ENCODE measurements at places on chromosomes 13 and 19.

GRCh38 chr19:5547881-5548280, 19.9 kb downstream of the TINCR start:
- no peak for DNase-seq

DNA sequence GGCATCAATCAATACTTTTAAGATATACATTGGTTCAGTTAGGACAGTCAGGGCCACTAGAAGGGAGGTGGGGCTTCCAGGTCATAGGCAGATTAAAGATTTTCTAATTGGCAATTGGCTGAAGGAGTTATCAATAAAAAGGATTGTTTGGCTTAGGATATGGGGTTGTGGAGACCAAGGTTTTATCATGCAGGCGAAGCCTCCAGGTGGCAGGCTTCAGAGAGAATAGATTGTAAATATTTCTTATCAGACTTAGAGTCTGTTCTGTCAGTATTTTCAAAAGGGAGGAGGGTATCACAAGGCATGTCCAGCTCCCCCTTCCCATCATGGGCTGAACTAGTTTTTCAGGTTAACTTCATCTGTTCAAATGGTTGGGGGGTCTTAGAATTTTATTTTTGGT, 77.4 kb upstream of the FARP1 start:
- DNase-seq = no peak

DNA sequence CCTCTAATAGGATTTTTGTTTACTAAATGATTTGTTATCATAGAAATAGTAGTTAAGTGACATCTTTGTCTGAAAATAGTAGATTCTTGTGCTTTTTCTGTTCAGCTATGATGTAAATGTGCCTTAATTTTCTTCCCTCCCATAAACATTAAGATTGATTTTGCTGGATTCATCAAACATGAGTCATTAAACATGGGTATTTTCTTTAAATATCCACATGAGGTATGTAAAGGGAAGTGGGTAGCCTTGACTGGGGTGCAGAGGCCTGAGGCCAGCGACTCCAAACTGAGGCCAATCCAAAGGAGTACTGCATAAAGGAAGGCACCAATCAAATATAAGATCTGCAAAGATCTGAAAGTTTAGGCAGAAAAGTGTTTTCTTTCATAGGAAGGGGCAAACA, 3.7 kb downstream of the ZNF136 start:
- no peak for DNase-seq

GRCh38 chr19:13284929-13285928, 135.0 kb downstream of the IER2 start:
- no peak for DNase-seq

DNA sequence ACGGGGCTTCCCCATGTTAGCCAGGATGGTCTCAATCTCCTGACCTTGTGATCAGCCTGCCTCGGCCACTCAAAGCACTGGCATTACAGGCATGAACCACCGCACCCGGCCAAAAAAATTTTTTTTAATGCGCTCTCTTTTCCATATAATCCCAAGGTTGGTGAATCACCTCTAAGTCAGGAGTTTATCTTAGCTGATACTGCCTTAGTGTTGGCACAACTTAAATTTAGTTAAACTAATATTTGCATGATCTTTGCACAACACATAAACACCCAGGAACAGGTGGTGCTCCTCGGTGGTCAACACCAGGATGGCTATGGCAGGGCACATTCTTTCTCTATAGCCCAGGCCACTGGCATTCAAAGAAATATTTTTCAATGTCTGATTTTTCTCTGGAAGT, 24.1 kb upstream of the PSG7 start:
- DNase-seq = no peak

DNA sequence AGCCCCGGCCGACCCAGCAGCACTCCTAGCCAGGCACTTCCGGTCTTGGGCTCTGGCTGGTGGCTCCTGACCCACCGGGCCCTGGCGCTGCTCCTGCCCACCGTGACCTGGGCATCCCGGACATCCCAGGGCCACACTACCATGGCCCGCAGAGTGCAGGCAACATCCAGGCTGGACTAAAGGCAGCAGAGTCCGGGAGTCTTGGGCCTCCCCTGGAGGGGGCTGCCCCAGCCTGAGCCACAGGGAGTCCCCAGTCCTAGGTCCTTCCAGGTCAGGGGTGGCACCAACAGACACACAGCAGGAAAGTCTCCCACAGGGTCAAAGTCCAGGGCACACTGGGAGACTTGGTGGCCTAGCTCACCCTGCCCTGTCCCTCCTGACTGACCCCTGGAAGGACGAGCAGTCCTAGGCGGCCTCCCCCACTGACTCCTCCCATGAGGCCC, 10.8 kb downstream of the LSM4 start:
- DNase-seq = no peak

DNA sequence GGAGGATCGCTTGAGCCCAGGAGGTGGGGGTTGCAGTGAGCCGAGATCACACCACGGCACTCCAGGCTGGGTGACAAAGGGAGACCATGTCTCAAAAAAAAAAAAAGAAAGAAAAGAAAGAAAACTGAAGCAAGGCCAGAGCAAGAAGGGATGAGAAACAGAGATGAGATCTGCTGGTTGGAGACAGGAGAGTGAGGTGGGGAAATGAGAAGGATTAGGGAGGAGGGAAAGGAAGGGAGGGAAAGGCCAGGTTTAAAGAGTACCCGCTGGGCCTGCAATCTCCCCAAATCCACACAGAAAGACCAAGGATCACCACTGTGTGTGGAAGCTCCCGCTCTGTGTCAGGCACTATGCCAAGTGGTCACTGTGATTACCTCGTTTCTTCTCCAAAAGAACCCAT, 16.3 kb upstream of the LYPD3 start:
- DNase-seq = no peak

DNA sequence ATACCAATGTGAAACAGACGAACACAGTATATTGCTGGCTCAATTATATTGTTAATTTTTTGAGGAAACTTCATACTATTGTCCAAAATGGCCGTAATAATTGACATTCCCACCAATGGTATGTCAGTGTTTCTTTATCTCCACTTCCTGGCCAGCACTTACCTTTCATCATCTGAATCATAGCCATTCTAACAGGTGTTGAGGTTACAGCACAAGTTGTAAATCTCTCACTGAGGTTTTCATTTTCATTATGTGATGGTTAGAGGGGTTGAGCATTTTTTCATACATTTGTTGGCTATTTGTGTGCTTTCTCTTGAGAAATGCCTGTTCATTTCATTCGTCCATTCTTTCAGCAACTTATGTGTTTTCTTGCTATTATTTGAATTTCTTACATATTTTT, 824.0 kb downstream of the UQCRFS1 start:
- no peak for DNase-seq

DNA sequence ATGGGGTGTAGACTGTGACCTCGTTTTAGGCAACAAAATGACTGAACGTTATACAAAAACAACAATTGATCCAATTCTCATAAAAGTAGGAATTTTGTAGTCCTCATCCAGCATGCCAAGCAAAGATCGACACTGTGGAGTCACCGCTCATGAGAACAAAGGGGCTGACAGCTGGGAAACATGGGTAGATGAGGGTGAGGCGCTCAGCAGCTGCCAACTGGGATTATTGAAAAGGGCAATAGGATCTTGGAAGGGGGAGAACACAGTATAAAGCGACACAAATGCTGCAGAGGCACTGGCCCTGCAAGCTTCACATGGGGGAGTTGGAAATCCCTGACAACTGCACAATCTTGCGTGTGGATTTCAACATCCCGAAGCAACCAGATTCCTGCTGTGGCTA, 5.4 kb upstream of the ZNF765 start:
- DNase-seq = no peak

- DNase-seq = no peak
Observed at GRCh38 chr19:46014534-46014933, 8.3 kb downstream of the PGLYRP1 start.

DNA sequence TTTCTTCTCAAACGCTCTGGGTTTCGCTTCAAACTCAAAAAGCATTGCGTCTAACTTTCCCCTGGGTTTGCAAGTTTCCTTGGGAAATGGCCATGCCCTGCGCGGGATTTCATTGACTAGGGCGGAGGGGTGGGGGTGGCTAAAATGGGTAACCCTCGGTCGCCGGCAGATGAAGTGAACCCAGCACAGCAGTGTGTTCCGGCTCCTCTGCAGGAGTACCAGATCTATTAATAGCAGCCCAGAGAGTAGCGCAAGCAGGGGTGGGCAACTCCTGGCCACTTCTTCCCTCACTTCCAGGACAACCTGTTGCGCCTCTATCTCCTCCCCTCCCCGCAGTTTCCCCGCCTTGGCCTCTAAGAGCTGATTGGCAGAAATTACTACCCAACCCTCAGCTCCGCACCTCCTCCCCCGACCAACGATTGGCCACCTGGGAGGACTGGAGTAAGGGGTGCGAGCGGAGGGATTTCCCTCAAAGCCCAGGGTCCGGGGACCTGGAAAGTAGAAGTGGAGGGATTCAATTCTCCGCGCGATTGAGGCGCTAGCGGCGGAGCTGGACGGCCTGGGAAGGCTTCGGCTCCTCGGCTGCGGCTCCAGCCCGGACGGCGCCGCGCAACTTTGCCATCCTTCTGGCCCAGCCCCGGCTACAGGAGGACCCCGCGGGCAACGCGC, at the start of gene FREM2:
Gene FREM2 (plus strand): TSS at position 501 of the 669 bp plus-strand sequence. CDS start 268 bp downstream, outside the sequence.
- DNase-seq = no peak

DNA sequence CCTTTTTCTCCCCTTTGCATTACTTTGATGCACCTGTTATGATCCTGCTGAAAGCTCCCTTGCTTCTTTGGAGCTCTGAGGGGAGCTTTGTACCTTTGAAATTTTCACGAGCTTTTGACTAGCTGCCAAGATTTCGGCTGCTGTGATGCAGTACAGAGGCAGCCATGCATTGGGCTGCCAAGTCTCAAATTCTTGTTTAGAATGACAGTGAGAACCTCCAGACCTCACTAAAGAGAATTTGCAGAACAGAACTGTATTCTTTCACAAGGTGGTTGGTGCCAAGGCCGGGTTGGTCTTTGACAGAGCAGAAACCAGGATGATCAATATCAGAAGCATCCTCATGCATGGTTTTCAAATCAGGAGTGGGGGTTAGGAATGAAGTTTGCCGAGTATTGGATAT, 414.8 kb downstream of the GPC5 start:
- no peak for DNase-seq
